Non-pigmented ciliary epithelial cell (primary cell): ENCODE measurements at places on chromosomes 16 and 17.

GRCh38 chr16:84754353-84754856 lies 54.6 kb downstream of the USP10 start:
- DNase-seq, result peak; percentile 72

- DNase-seq, result no peak
Measured at GRCh38 chr17:6428207-6428965, 6.5 kb downstream of the AIPL1 start.

- DNase-seq, result no peak
Measured at GRCh38 chr16:68062910-68063393, 22.2 kb upstream of the NFATC3 start.

DNA sequence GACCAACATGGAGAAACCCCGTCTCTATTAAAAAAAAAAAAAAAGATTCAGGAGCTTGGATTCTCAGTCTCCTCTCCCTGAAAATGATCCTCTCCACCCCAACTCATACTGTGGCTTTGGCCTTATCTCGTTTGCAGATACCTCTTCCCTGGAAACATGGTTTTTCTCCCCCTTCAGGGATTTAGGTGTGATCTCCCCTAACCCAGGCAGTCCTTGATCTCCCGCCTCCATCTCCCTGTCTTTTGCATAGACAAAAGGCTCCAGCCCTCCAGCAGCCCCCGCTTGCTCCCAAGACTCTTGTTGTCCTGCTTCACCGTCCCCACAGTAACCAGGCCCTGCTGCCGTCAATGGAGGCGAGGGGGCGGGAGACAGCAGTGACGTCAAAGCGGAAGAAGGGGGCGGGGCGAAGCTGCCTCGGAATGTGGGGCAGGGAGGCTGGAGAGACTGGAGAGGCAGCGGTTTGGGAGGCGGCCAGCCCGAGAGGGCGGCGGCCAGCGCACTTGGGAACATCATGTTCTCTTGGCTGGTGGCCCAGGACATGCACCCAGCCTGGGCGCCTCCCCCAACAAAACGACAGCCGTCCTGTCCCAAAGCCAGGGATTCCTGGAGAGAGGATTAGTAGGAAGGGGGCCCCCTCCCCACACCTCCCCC lies 1.9 kb upstream of the PER1 start:
- peak; percentile 97 for DNase-seq

- DNase-seq, result no peak
Measured at GRCh38 chr17:20059728-20060188, 50.6 kb downstream of the SPECC1 start.

DNA sequence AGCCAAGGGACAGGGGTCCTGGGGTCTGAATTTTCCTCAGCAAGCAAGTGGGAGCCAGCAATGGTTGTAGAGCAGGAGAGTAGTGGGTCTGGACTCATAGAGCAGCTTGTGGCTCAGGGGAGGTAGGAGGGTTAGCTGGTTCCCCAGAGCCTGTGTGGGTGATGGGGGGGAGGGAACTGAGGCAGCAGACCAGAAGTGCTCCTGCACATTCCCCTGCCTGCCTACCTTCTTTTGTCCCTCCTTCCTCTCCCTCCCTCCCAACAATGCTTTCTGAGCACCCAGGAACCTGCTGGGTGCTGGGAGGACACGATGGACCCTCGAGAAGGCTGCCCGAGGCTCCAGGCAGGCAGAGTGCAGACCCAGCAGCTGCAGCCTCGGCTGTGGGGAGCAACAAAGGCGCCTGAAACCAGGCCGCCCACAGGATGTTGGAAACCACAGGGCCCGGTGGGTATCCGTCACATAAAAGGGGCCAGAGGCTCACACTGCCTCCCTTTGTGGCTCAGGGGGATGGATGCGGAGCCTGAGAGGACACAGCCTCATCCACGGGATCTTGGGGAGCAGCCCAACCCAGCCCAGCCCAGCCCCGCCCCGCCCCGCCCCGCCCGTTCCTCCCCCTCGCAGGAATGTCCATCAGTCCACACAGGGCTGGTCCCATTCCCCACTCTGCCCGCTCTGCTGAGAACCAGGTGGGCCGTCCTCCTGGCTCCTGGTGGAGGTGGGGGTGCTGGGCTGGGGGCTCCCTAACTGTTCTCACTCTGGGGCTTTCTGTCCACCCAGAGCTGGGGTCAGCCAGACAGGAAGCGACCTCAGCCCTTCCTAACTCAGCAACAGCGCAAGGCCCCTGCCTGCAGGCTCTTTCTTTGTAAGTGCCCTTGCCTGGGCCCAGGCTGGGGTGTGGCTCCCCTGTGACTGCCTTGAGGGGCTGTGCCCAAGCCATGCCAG lies 1.7 kb upstream of the NLRC3 start:
- no peak for DNase-seq

GRCh38 chr16:46886764-46887523 lies 2.8 kb downstream of the GPT2 start:
- DNase-seq, result no peak

- peak; percentile 68 for DNase-seq
Measured at GRCh38 chr17:2137342-2138098, 82.6 kb downstream of the HIC1 start.
